ENCODE measurements at places on chromosomes 6 and 20.

- peak; percentile 51 for DNase-seq
Measured at GRCh38 chr6:168132531-168133167, 53.6 kb upstream of the FRMD1 start.

GRCh38 chr6:159214281-159214680 is 45.1 kb downstream of the FNDC1 start:
- DNase-seq, result no peak

DNA sequence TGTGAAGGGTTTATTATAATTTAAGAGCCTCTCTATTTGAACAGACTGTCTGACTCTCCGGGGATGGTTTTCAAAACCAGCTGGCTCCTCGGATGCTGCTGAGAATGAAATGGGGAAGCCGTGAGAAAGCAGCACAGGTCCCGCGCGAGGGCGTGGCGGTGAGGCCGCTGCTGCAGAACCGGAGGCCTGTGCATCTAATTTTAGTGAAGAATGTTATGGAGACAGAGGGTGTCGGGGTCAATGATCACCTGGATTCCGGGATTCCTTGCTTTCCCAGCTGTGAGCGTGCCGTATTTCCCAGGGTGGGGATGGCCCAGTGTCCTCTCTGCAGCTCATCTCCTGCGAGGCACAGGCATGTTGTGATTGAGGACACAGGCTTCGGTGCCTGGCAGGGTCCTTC is 348.0 kb downstream of the CDH4 start:
- DNase-seq, result no peak

DNA sequence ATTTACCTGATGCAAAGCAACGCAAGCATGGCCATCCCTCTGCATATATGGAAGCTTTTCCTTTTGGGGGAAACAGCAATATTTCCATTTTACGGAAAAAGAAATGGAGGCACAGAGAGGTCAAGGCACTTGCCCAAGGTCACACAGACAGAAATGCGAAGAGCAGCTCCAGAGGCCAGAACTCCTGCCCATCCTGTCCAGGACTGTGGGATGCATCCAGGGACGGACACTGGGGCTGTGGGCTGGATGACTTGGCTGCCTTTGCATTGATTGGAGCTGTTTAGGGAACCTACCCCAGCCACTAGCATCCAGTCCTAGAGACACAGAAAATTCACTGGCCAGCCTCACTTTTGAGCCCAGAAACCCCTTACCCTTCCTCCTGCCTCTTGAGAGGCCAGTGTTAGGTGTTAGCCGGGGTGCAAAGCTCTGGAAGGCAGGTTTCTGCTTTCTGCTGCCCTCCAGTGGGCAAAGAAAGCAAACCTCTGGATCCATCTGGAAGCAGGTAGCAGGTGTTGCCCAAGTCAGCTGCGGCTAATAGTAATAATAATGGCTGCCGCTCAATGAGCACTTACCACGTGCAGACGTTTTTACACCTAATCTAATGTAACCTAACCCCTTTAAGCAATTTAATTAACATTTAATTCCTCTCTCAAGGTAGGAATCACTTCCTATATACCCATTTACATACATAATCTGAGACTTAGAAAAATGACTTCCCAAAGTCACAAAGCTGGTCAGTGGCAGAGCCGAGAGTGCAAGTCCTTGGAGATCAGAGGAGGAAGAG is 31.7 kb upstream of the CCN5 start:
- DNase-seq, result peak; percentile 61

- DNase-seq, result no peak
Measured at GRCh38 chr20:36833275-36834020, 42.5 kb upstream of the TLDC2 start.

DNA sequence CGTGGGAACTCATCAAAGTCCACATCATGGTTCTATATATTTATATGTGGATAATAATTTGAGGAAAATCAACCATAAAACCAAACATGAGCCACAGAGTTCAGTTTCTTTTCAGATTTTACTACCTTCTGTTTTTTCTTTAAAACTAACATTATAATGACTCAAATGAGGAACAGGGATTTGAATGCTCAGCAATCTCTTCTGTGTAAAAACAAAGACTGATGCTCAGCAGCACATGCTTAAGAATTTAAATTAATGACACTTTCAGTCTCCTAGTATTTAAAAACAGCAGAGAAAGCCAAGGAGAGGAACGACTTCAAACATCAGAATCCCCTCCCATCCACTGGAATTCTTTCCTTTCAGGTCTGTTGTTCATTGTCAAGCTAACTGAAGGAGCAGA is 72.7 kb downstream of the PSMG4 start:
- no peak for DNase-seq

DNA sequence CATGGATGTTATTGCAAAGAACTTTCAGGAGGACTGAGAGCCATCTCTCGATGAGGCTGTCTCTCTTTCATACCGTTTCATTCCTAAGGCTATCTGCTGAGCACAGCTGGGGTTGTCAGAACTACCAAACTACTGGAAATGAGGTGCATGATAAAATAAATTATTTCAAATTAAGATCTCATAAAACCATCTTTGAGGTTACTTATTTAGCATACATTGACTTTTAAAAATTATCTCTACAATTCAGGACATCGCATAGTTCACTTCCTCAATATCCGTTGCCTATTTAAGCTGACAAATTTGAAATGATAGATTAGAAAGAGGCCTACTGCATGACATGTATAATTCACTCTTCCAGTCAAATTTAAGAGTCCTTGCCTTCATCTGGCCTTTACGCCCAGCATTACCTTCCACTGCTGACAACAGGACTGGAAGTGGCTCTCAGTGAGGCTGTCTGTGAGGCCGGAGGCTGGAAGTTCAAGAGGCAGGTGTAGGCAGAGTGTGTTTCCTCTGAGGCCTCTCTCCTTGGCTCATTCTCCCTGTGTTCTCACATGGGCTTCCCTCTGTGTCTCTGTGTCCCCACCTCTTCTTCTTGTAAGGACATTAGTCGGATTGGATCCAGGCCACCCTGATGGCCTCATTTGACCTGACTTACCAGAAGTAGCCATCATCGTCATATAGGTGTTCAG is 12.8 kb upstream of the DUSP22 start:
- no peak for DNase-seq

DNA sequence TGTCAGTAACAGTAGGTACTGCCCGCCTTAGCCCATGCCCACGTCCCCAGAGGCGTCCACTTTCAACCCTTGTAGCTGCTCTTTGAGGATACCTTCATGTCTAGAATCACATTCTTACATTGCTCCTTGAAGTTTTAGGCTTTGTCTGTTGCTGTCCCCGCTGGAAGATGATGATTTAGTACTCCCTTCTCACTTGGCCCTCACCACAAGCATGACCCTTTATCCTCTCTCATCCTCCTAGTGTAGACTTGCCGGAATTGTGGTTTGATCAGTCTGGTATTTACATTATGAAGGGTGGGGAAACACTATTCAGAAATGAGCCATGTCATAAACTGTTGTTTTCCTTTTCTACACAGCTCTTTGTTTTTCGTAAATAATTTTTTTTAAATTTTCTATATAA is 87.4 kb downstream of the ARID1B start:
- DNase-seq, result no peak

DNA sequence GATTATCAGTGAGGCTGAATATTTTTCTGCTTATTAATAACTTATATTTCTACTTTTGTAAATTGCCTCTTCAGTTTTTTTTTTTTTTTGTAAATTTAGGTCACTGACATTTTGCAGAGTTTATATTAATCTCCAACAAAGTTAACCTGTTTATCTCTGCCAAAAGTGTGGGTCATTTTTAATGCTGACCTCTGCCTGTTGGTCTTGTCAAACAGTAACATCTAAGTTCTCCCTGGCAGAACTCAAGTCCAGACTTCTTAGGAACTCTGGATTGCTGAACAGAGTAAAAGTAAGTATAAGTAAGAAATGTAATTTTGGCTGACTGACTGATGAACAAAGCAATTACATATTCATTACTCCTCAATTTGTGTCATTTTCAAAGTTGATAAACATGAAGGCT is 83.9 kb downstream of the CD109 start:
- no peak for DNase-seq

- no peak for DNase-seq
Measured at GRCh38 chr6:25280344-25281074, 1.3 kb downstream of the CARMIL1 start.

DNA sequence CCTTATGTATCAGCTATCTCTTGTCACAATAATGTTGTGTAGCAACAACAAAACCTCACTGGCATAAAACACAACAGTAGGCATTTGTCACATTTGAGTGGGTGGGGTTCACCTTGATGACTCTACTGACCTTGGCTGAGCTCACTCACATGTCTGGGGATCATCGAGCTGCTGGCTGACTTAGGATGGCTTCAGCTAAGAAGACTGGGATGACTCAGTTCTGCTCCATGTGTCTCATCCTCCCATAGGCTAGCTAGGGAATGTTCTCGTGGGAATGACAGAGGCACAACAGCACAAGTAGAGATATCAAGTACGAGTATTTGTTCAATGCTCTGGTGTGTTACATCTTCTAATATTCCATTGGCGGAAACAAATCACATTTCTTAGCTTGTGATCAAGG is 167.9 kb downstream of the PLCB1 start:
- DNase-seq, result no peak

DNA sequence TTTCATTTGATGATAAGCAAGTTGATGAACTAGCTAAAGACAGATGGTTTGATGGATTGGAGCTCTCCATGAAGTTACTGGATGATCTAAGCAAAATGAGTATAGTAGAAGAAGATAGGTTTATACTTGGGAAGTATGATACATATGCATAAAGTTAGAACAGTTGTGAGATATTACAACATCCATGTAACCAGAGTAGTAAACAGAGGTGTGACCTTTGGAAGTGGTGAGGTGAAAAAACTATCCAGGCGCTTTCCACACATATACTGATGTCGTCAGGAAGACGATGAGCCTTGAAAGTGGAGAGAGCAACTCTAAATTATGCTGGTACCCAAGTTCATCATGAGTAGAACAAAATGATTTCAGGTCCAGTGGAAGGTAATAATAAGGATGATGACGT is 271.0 kb downstream of the PTPRK start:
- DNase-seq, result no peak

DNA sequence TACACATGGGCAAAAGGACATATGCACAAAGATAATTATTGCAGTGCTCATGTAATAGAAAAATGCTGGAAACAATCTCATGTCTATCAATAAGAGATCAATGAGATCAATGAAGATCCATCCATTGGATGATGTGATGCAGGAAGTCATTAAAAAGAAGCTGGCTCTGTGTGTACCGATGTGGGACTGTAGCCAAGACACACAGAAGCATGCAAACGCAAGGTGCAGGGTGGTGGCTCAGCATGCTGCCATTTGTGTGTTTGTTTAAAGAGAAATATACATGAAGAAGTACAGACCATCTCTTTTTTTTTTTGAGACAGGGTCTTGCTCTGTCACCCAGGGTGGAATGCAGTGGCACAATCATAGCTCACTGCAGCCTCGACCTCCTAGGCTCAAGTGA is 33.1 kb upstream of the KCNB1 start:
- no peak for DNase-seq

DNA sequence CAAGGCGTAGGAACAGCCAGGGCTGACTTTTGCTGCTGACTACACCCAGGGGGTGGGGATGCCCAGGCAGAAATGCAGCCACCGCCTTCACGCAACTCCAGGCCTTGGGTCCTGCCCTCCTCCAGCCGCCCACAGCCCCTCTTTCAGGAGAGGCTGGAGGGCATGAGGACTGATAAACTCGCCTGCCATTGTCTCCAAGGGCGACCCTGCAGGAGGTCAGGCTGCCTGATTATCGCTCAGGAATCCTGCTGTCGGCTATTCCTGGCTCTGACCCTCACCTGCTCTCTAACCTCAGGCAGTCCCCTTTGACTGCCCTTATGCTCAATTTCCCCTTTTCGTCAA is 62.0 kb upstream of the HDDC2 start:
- no peak for DNase-seq

- DNase-seq, result no peak
Measured at GRCh38 chr6:105932440-105932839, 153.7 kb upstream of the PRDM1 start.

GRCh38 chr20:49634116-49634515 is 66.2 kb upstream of the PTGIS start:
- DNase-seq, result no peak

DNA sequence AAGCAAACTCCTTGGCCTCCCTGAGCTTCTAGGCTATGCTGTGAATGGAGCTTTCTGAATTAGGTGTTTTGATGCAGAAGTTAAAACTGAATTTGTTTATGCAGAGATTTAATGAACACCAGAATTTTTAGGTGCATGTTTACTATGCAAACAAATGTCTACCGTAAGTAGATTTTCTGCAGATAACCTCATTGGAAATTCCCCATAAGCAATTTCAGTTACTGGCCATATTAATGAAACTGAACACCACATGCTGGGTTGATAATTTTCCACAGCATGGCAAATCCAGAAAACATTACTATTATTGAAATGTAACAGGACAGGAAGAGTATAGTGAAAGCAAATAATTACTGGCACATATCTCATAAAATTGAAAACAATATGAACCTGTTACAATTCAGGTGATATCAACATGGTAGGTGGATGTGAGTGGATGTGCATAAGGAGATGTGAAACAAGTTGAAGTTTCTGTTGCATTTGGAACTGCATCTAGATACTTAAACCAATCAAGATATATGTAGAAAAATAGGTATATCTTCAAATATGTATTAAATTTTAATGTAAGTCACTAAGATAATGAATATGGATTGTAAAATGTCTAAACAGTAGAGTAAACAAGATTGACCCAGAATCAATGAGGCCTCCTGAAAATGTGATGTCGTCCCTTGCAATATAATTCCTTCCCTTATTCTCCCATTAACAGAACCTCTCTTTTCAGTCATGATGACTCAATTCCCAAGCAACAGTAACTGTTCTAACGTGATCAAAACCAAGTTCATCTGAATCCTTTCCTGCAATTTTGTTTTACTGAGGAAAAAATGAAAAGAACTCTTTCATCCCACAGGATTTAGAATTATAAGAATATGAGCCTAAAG is 11.0 kb downstream of the PTCHD4 start:
- DNase-seq, result no peak

GRCh38 chr6:168040856-168041496 is 38.0 kb downstream of the FRMD1 start:
- DNase-seq, result no peak

GRCh38 chr6:114735025-114735735 is 392.4 kb upstream of the HS3ST5 start:
- DNase-seq, result no peak

GRCh38 chr20:12916699-12917098 is 92.1 kb upstream of the SPTLC3 start:
- DNase-seq, result no peak

GRCh38 chr6:117270055-117270842 is 4.9 kb downstream of the VGLL2 start:
- no peak for DNase-seq

DNA sequence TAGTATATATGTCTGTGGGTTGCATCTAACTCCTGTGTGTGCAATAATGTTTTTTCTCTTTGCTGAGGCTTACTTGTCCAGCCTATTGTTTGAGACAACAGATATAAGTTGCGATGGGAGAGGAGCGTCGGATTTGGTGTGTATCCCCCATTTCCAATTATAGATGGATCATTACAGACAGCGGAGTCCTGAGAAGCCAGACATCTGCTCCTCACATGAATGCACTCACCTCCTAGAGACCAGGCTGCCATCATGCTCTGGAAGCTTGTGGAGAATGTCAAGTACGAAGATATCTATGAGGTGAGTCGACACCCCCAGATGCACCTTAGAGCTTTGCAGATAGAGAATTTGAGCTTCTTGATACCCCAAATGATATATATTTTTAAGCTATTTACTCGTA is at the start of gene TFAP2B:
Gene TFAP2B, plus strand, starts transcription at position 199 of the 400 bp plus-strand sequence. Its CDS starts 21 bp downstream, at position 220.
- no peak for DNase-seq

Data from NCI-H510A (cell line).